ENCODE measurements at places on chromosomes 3 and 15.

DNA sequence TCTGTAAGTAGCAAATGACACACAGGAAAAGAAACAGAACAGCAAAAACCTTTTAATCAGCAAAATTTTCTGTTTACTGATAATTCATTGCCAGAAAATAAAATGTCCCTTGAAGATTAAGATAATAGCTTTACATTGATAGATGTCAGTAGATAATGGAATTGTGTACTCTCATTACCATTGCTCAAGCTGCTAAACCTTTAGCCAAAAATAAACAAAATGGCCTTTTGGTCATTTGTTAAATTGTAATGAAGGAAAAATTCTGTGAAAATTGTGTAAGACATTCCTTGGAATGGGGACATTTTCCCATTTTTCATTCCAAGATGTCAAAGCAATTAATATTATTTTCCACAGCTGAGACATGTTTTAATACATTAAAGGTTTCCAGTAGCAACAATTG is 189.8 kb downstream of the PLOD2 start:
- DNase-seq, result no peak

DNA sequence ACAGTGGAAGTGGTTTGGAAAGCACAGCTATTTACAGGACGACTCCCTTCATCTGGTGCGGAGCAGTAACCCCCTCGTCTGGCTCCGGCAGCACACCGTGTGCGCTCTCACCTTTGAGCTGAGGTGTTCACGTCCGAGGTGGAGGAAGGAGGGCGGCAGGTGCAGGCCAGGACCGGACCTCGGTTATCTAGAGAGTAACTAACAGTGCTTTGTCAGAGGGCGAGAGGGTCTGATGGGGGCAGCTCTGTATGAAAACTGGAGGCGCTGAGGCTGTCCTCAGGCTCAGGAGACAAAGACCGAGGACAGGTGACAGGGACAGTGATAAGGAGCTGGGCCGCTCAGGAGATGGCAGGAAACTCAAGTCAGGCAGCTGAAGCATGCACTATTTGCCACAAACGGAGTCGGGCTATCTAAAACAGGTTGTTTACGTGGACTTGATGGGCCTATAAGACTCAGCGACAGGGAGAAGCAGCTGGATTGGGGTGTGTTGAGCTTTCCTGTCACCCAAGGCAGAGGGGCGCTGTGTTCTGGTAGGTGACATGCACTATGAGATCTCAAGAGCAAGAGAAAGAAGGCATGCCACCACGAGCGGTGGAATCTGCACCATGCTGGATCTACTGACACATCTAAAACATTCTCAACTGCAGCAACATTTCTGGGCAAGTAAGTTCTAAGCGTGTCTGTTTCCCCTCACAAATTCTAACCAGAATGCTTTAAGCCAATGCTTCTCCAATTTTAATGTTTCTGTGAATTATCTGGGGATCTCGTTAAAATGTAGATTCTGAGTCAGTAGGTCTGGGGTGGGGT is 155.2 kb downstream of the XXYLT1 start:
- DNase-seq, result no peak

DNA sequence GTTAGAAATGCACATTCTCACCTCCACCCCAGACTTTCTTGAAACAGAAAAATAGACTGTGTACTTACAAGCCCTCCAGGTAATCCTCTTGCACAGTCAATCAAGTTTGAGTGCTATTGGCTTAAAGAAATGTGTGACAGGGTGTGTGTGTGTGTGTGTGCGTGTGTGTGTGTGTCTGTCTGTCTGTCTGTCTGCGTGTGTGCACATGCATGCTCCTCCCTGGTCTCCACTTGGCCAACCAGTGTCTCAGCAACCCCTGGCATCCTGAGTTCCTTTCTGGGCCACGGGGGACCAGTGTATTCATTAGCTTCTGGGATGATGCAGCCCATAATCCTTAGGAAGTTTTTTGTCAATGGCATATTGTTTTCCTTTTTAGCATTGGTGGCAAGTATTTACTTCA is 128.8 kb upstream of the IL12A start:
- no peak for DNase-seq

DNA sequence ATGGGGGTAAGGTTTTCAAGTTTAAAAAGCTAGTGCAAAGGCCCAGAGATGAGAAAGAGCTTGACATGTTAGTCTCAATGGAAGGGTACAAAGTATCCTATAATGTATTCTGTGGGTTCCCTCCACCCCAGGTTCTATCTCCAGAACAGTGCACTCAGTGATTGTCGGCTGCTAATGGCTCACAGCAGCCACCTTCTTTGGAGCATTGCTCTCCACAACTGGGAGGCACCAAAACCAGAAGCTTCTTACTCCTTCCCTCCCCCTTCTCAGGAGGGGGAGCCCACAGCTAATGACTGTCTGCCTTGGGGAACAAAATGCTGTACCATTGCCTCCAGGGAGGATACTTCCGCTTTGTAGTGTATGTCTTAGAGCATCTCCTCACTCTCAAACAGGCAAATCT is 439.4 kb upstream of the RBMS3 start:
- no peak for DNase-seq

DNA sequence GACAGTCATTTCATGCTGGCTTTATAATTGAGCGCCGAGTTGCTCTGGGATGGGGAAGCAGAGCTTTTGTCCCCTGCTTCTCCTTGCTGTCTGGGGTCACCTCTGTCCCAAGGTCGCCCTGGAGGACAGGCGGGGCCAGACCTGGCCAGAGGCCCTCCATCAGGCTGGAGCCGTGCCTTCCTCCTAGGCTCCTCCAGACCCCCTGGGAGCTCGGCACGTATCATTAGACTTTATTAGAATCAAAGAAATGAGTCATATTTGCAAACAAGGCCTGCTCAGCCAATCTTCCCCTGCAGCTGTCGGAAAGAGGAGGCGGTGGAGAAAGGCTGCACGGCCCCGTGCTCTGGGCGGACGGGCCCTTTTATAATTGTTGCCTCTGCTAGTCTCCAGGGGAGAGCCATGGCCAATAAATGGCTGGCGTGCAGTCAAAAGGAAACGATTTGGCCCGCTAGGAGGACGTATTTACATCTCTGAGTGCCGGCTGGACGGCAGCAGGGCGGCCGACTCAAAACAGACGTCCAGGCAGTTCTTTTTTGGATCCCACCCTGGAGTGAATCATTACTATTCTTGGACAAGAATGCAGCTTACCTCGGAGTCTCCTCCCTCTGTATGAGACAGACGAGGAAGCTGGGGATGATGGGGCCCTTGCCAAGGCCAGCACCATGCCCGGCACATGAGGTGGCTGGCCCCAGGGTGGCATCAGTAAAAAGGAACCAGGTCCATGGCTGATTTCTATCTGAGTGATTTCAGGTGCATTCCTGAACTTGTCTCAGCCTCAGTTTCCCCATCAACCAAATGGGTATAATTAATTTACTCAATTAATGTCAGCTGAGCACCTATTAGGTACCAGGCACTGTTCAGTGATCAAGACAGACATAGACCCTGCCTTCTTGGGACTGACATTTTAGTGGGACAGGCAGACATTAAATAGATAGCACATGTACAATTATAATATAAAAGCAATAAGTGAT is 50.6 kb downstream of the SLC6A6 start:
- DNase-seq, result peak; percentile 99

DNA sequence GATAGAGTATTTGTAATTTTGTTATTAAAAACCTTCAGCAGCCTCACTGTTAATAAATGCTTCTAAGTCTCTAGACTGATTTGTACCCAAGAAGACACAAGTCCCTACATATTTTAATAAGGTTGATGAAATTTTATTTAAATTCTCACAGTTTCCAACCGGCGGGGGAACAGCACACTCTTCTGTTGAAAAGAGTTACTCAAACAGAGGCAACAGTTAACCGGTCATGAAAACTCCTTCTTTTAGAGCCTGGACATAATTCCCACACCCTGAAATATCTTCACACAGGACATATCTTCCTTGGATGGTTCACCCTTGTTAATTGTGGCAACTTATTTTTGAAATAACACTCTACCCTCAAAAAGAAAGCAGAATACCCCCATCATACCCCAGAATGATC is 278.8 kb downstream of the FOXP1 start:
- no peak for DNase-seq

DNA sequence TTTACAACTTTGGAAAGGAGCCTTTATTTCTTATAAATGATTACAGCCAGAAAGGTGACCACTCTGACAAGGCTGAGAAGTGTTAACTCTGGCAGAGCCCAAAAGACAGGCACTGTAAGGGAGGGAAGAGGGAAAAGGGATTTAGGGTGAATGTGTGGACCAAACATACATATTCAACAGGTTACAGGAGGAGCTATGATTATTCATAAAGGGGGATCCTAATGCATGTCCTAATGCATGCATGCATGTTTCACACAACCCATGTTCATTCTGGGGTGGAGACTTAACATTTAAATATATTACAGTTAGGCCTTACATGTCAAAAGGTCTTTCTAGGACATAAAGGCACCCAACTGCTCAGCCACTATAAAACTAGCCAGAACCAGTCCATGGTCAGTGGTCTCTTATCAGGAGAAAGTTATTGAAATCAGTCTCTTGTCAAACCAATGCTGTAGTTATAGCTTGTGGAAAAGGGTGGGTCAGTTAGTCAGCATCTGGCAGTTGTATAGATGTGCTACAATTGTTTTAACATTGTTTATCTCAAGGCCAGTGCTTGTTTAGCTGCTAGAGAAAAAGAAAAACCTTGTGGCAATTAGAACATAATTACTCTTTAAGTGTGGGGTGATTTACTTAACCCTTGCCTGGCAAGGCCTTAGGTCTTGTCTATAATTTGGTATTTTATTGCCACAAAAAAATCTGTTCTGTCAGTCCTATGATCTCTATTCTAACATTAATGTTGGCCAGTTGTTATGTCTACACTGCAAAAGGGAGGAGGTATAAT is 77.5 kb downstream of the RAD18 start:
- no peak for DNase-seq

DNA sequence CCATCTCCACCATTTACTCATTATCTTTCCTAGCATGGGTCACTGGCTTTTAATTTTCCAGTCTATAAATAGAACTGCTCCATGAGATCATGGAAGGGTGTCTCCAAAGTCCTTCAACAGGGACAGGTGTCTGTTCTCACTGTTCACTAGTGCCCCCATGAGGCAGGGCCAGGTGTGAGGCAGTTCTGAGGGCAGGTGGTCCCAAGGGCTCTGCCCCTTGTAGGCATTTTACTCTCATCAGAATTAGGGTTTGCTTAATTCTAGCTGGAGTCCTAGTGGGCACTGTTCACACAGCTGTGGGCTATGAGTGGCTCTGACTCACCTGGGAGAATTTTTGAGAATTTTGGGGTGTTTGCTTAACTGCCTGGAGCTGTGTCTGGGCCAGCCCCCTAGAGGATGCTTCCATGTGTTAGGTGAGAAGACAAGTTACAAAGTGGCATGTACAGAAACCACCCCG is 248.0 kb upstream of the LYSMD4 start:
- DNase-seq, result no peak

DNA sequence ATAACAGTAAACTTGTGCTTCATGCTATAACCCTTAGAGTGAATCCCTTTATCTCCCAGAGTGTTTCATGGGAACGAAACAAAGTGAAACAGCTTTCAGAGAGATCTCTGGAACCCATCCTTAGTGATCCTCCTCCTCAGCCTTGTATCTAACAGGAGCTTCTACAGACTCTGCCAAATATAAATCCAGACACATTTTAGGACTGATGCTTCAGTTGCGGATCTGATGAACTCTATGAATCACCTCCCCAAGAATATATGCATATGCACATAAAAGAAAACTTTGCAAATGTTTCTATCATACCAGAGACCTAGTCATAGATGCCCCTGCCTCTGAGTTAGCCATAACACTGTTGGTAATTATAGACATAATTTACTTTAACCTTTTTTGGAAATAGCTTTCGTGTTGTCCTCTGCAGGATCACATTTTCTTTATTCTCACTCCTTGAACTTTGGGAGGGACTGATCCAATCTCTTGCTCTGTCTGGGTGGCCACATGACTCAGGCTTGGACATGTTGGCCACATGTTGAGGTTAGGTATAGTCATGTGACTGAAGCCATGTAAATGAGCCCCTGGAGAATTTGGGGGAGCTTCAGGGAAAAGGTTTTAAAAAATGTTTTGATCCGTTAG is 306.4 kb upstream of the CNTN3 start:
- no peak for DNase-seq

- no peak for DNase-seq
These were observed 249.5 kb upstream of the EOMES start for GRCh38 chr3:27971600-27971999.

DNA sequence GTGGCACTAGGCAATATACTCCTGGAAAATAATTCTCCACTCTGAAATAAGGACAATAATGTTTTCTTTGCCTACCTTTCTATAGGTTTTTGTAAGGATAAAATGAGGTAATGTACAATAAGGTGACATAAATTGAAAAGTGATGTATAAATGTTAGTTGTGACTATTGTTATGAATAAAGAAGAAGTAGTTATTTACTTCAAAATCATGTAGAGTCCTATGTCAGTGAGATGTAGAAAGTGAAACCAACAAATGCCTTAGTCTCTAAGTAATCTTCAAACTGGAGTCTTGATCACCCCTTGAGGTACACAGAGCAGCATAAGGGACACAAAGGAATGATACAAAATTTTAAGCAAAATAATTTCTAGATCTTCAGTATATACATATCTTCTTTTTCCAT is 60.3 kb upstream of the TP63 start:
- DNase-seq, result no peak

DNA sequence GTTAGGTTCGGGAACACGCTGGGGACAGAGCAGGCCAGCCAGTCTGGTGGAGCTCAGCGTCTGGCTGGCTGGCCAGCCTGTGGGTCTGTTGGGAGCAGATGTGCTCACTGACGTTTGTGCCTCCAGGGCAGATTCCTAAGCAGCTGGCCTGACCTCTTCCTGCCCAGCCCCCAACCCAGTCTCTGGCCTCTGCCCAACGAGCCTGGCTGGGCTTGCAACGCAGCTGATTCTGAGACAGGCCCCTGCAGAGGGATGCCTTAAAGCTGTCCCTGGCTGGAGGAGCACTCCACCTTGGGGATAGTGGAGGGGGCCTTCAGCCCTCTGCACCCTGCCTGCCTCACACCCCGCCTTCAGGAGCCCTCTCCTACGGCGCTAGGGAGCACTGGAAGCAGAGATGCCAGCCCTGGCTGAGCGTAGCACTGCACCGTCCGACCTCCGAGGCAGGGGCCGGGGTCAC is 46.0 kb downstream of the KLF13 start:
- peak; percentile 73 for DNase-seq

DNA sequence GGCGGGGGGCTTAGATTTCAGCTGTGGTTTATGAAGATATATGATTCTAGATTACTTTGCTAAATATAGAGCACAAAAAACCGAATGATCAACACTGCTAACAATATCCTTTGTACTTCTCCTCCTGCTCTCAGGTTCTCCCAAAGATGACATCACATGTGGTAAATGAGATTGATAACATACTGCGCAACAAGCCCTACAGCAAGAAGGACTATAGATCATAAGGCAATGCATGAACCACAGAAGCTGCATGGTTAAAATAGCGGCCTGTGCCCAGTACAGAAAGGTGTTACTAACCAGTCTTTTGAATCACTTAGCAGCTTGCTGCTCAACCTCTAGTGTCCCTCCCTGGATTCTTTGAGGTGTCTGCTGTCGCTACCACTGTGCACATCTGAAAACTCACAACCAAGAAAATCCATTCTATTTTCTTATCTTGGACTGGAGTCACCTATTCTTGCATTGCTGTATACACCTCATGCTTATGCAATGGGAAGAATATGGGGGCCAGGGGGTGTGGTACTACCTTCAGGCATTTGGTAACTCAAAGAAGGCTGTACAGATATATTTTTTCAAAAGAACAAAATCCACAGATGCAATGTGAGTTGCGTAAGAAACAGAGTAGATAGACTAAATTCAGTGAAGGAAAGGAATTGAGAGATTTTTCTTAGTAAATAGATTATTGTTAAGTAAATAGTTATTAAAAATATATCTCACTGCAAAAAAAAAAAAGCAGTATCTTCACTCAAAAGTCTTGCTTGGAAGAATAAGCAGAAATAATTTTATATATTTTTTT is 18.2 kb downstream of the SSR3 start:
- no peak for DNase-seq
